ENCODE measurements at places on chromosomes 1 and 21. TPM values are rescaled to one million over a fixed set of nuclear protein-coding genes. Genes with fewer than 3 reads are reported as not detected.

STYXL2 gene
- not detected for total RNA-seq

ASH1L gene
- 41.6 TPM for total RNA-seq

PLPPR5 gene
- not detected for total RNA-seq

CHI3L2 gene
- 2.4 TPM for total RNA-seq

GPATCH3 gene
- 10.3 TPM for total RNA-seq

RGS13 gene
- total RNA-seq = not detected

SELE gene
- total RNA-seq = not detected

SYT6 gene
- total RNA-seq = 0.29 TPM

RUNX3 gene
- total RNA-seq = 1.8 TPM
